Fibroblast of upper back skin (primary cell): ENCODE measurements at places on chromosomes 1 and 21.

DNA sequence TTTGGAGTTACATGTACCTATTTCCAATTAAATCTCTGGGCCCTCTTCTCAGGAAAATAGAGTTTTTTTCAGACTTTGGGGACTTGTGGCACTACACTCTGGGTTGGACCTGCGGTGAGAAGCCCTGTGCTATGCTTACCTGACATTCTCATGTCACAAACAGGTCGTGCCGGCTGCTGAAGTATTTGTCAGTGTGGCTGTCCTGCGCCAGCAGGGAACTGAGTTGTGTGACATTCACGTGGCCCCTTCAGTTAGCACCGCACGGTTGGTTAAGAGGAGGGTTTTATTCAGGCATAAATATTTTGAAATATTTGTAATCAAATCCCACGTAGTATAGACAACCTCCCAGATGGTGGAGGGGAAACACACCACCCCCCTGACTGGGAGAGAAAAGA lies 6.3 kb upstream of the COL6A2 start:
- no peak for DNase-seq

DNA sequence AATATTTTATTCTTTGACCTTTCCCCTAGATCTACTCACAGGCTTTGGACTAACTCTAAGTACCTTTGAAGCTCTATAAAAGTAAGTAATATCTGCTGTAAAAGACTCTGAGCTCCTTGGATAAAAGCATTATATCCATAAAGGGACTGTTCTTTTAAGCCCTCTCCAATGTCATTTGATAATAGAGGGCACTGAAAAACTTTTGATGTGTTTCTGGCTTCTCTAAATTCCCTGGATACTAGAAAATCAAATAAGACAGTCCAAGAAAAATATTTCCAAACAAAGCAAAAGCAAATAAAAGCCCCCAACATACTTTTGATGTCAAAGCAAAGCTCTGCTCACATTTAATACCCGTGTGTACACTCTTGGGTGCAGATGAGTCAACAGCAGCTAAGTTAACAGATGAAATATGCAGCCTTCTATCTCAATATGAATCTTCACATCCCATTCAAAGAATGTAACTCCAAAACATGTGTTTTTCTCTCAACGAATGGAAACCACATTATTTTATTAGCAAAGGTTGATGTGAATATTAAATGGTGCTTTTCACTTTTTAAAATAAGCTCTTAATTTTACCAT lies 230.3 kb downstream of the CENPF start:
- DNase-seq, result peak; percentile 89

- peak; percentile 6 for DNase-seq
Observed at GRCh38 chr1:111813440-111814304, 58.0 kb downstream of the DDX20 start.

GRCh38 chr1:2999571-2999970 lies 21.7 kb upstream of the ACTRT2 start:
- no peak for DNase-seq

DNA sequence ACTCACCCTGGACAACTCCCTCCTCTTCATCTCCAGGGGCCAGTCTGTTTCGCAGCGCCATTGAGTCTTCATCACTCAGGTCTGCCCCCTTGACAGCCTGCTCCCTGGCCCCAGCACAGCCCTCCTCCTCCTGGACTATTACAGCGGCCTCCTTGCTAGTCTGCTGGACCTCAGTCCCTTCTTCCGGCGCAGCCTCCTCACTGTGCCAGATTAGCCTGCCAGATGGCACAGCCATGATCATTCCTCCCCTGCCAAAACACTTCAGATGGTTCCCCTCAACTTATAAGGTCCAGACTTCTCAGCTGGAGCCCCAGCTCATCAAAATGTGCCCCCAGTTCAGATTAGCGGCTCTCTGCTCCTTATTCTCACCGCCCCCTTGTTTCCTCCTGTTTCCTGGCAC lies 7.0 kb upstream of the CELSR2 start:
- no peak for DNase-seq

DNA sequence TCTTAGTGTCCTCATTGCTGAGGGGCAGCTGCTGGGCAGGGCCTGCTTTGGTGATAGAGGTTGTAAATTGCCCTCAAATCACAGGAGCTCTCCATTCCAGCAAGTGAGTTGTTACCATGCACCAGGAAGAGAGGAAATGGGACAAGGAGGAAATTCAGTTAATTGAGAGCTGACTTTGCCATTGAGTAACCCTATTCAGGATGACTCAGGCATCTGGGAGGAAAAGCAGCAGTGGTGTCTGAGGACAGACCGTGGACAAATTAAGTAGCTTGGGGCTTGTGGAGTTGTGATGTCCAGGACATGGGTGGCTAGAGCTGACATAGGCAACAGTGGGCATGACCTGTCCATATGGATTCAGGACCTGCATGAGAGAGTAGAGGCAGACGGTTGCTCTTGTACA lies 5.9 kb downstream of the ARHGEF10L start:
- DNase-seq, result peak; percentile 49
